ENCODE measurements at places on chromosomes 16 and 17. TPM values are rescaled to one million over a fixed set of nuclear protein-coding genes. Genes with fewer than 3 reads are reported as not detected.

GRCh38 chr16:82675300-82675699 is 48.5 kb downstream of the CDH13 start:
- H3K27me3 ChIP-seq = no peaks in the 10 kb centered on the region
- H3K36me3 ChIP-seq = no peaks in the 10 kb centered on the region
- DNase-seq = no peak
- H3K4me3 ChIP-seq = no peak overlapping the region

- peak; percentile 65 for DNase-seq
- H3K36me3 ChIP-seq = peaks cover 6% of the 10 kb centered on the region
- peak overlapping the region; percentile 86 for H3K27ac ChIP-seq
- no peaks in the 10 kb centered on the region for H3K27me3 ChIP-seq
- H3K4me1 ChIP-seq = peaks cover 14% of the 10 kb centered on the region
Measured at GRCh38 chr17:81665205-81666091, 957 bp downstream of the OXLD1 start.

DNA sequence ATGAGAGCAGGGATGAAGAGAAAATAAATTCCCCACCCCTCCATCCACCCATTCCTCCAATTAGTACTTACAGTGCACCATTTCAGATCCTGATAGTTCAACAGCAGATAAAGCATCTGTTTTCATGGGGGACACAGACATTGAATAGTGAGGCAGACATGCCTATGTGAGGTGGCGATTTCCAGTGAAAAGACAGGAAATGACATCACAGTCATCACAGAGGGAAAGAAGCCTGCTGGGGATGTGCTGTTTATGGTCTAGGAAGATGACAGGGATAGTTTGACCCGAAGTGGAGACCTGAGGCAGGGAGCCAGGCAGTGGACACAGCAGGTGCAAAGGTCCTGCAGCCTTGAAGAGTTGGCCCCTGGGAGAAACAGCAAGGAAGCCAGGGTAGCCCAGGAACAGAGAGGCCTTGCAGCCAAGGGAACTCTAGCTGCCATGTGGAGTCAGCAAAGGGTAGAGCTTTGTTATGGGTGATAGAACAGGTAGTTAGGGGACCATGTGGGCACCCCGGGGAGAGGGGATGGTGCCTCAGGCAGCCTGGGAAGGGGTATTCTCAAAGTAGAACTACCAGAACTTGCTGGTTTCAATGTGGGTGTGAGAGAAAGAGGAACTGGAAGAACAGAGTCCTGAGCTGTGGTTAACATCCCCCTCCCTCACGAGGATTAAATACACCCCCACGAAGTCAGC is 256.6 kb downstream of the CPPED1 start:
- H3K27me3 ChIP-seq = no peaks in the 10 kb centered on the region
- H3K27ac ChIP-seq = no peak overlapping the region
- no peaks in the 10 kb centered on the region for H3K36me3 ChIP-seq

DNA sequence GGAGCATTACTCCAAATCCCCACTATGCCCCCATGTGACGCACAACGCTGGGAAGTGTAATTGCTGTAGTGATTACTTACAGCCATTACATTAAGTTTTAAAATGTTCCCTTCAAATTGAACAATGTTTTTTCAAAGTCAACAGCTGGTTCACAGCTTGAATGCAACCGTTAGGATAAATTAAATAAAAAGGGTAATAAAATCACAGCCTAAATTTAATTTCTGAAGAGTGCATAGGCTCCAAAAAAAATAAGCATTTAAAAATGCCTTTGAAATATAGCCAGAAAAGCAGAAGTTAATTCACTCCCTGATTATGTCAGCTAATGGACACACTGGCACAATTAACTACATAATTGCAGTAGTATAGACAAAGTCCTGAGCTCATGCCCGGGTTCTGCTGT is 50.5 kb upstream of the KDM8 start:
- H3K4me3 ChIP-seq = no peak overlapping the region
- no peak overlapping the region for H3K27ac ChIP-seq

DNA sequence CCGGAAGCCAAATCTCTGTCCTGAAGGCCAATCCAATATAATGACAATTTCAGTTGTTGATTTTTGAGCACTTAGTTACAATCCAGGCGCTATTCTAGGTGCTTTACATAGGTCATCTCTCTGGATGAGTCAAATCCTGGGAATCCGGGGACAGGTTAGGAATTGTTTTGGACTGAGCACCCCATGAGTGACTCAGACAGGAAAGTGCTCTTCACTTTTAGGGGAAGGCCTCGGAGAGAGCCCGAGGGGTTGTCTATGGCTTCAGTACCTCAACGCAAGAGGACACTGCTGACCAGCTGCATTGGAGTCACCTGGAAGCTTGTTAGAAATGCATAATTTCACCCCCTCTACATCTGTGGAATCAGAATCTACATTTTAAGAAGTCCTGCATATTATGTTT is 108.8 kb downstream of the IRX5 start:
- H3K36me3 ChIP-seq = no peaks in the 10 kb centered on the region
- H3K4me3 ChIP-seq = no peak overlapping the region
- no peaks in the 10 kb centered on the region for H3K27me3 ChIP-seq
- H3K4me1 ChIP-seq = peaks cover 12% of the 10 kb centered on the region
- H3K27ac ChIP-seq = no peak overlapping the region

GRCh38 chr17:74798239-74798707 is 22.1 kb upstream of the NAT9 start:
- no peaks in the 10 kb centered on the region for H3K27me3 ChIP-seq
- H3K36me3 ChIP-seq = peaks cover 1% of the 10 kb centered on the region
- no peak overlapping the region for H3K27ac ChIP-seq
- H3K4me3 ChIP-seq = no peak overlapping the region
- no peaks in the 10 kb centered on the region for H3K4me1 ChIP-seq

DNA sequence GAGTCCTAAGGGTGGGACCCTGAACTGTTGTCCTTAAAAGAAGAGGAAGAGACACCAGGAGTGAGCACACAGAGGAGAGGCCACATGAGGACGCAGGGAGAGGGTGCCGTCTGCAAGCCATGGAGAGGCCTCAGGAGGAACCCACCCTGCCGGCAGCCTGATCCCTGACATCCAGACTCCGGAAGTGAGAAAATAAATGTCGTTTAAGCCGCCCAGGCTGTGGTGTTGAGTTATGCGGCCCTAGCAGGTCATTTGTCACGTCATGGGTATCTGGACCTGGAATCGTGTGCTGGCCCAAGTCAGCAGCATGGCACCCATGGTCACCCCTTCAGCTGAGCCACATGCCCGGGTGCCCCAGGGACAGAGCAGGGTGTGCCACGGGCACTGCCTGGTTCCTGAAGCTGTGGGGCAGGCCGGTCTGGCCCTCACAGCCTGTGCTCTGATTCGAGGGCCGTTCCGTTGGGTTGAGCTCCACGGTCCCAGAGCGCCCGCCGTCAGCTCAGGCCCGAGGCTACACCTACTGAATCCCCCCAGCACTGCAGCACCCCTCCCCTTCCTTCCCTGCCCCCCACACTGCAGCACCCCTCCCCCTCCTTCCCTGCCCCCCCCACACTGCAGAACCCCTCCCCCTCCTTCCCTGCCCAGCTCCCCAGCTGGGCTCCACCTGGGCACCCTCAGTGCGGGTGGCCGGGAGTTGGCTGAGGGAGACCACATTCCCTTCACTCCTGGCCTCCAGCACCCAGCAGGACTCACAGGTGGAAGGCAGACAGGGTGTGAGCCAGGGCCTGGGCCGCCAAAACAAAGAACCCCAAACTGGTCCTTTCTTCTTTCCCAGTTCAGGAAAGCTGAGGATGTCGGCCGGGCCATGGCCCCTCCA is 2.7 kb upstream of the CCDC57 start:
- no peaks in the 10 kb centered on the region for H3K36me3 ChIP-seq
- DNase-seq = peak; percentile 52
- H3K27me3 ChIP-seq = no peaks in the 10 kb centered on the region
- H3K27ac ChIP-seq = no peak overlapping the region
- no peak overlapping the region for H3K4me3 ChIP-seq
- peaks cover 35% of the 10 kb centered on the region for H3K4me1 ChIP-seq

DNA sequence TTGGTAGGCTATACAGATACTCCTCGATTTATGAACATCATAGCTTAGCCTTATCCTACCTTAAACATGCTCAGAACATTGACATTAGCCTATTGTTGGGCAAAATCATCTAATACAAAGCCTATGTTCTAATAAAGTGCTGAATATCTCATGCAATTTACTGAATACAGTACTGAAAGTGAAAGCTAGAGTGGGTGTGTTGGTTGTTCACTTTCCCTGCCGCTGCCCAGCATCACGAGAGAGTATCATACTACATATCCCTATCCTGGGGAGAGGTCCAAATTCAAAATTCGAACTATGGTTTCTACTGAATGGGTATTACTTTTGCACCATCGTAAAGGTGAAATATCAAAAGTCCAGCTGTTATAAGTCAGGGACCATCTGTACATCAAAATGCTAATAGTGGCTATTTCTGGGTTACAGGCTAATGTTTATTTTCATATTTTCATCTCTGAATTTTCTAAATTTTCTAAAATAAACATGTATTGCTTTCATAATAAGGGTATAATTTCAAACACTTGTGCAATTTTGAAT is 54.5 kb downstream of the NACA2 start:
- no peak for DNase-seq
- no peak overlapping the region for H3K4me3 ChIP-seq
- H3K27me3 ChIP-seq = no peaks in the 10 kb centered on the region

UTS2R gene
- 1.3 TPM for total RNA-seq

DNAI2 gene
- not detected for total RNA-seq

GAS2L2 gene
- total RNA-seq = not detected

DUS2 gene
- 37.4 TPM for total RNA-seq

RARA gene
- 26.6 TPM for total RNA-seq

All from Caco-2 (cell line).